ENCODE measurements at places on chromosomes 12 and 14.
A peak's percentile ranks its signal among the peaks of the same experiment; 100 is the strongest.

GRCh38 chr12:66456612-66457011 lies 154.3 kb downstream of the HELB start:
- DNase-seq, result no peak

DNA sequence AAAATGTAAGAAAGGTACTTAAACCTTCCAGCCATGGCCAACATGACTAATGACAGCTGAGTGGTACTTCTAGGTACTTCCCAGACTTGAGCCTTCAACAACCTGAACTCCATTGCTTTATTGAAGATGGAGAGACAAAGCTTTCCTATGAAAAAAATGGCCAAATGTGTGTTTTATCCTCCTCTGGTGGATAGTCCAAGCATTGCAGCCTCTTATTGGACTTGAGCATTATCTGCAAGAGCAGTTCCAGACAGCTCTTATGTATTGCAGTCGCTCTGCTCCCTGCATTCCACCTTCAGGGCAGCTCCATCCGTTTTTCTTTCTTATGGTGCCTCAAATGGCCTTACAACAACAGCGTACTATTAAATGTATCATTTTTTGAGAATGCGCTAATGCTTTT lies 588.2 kb downstream of the NRXN3 start:
- no peak for DNase-seq

- no peak for DNase-seq
These were observed 842.1 kb downstream of the AACS start for GRCh38 chr12:125907351-125907750.

GRCh38 chr12:89369166-89369565 lies 16.9 kb upstream of the DUSP6 start:
- no peak for DNase-seq

DNA sequence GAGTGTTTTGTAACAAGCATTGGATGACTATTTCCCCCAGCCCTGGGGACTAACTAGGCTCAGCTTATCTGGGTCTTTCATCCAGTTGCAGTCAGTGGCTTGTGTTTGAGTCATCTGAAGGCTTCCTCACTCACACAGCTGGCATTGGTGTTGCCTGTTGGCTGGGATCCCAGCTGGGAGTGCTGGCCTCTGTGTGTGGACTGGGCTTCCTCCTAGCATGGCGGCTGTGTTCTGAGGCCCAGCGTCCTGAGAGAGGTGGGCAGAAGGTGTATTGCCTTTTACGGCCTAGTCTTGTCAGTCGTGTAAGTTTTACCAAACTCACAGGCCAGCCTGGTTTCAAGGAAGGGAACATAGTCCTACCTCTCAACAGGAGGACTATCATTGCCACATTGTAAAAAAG lies 28.3 kb upstream of the PPP2R5C start:
- DNase-seq, result peak; percentile 28

DNA sequence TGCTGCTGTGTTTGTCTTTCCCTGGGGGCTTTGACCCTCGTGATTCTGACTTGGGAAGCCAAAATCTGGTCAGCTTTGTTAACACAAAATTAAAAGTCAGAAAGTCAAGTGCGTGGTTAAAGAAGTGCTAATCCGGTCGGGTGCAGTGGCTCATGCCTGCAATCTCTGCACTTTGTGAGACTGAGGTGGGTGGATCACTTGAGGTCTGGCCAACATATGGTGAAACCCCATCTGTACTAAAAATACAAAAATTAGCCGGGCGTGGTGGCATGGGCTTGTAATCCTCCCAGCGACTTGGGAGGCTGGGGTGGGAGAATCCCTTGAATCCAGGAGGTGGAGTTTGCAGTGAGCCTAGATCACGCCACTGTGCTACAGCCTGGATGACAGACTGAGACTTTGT lies 844.6 kb downstream of the VRK1 start:
- no peak for DNase-seq

- no peak for DNase-seq
These were observed 64.1 kb downstream of the ITPR2 start for GRCh38 chr12:26768611-26769603.

DNA sequence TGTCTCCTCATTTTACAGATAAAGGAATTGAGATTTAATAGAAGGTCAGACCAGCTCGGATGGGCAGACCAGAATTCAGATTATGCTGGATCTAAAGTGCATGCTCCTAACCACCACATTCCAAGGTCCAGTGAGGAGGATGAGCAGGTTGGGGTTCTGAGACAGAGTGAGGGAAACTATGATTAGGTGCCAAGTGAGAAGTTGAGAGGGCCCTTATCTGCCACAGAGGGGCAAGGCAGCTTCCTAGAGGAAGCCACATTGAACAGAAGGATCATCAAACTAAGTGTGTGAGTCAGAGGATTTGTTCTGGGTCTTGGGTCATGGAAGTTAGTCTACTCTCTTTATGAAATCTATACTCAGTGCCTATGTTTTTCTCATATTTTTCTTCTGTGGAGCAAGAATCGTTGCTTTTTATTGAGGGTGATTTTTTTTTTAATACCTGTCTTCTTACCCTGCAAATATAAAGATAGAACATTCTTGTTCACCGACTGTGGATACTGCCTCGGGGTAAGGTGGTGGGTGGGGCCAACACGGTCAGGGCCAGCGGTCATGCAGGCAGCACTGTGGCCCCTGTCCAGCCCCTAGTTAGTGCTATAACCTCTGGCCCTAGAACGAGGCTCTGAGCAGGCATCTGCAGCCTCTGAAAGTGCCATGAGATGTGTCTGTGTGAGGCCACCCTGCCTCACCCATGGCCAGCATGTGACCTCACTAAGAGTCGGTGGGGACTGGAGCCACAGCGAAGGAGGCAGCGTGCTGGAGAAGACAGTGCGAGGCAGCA lies 55.6 kb upstream of the PTHLH start:
- no peak for DNase-seq

- no peak for DNase-seq
These were observed 114.4 kb downstream of the PRKCH start for GRCh38 chr14:61435563-61436337.

DNA sequence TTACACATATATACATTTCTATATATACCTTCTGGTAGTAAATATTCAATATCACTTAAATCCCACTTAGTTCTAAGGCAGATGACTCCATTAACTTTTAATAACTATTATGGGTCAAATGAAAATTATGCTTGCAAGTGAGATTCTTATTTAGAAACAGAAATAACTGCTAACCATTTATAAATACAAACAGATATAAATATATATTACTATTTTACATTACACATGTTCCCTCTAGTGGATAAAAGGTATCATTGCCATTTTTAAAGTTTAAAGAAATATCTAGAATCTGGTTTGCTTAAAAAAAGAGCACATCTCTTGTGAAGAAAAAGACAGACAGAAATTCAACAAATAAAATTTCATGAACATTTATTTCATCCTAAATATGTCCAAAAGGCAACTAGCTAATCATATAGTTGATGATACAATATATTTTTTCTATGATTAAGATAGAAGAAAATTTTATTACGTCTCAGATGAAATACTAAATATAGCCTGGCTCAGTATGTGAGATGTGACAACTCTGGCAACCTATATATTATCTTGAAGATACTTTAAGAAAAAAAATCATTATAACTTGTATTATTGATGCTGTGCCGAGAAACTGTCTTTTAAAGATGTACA lies 11.7 kb upstream of the RAD51AP1 start:
- DNase-seq, result no peak

DNA sequence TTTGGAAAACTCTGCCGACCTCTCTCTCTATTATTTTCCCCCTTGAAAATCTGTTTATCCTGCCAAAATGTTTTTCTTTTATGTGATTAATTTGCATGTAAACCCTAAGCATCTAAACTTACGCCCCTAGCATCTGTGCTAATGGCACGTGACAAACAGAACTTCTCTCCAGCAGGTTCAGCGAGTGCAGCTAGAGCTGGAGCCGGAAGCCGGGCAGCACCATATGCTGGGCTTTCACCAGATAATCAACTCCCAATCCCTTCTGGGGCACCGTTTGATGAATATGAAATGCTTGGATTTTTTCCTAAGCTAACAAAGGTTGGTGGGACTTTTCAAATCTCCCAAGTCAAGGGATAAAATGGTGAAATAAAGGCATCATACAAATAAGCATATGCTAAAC lies 667.5 kb upstream of the TMEM132C start:
- no peak for DNase-seq

DNA sequence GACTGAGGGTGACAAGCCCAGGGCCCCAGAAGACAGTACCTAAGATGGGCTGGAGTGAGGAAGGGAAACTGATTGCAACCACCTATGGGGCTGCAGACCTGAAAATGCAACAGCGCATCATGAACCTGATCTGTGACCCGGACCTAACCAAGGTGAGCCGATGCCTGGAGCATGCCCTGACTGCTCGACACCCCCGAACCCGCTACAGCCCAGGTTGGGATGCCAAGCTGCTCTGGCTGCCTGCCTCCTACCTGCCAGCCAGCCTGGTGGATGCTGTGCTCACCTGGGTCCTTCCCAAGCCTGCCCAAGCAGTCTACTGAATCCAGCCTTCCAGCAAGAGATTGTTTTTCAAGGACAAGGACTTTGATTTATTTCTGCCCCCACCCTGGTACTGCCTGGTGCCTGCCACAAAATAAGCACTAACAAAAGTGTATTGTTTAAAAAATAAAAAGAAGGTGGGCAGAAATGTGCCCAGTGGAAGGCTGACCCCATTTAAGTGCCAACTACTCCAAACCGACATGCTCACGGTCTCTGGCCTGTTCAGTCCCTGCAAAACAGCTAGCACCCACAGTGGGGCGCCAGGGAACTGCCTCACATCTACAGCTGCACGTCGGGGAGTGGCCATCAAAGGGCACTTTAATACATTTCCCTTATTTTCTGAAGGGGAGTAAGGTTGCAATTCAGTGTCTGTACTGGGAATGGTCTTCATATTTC lies 4.2 kb downstream of the RDH5 start:
- peak; percentile 74 for DNase-seq

GRCh38 chr12:114457620-114458019 lies 51.7 kb upstream of the TBX5 start:
- DNase-seq, result no peak

GRCh38 chr12:66066929-66067523 lies 63.5 kb downstream of the LLPH start:
- no peak for DNase-seq

- no peak for DNase-seq
These were observed 1.2 kb downstream of the DYRK2 start for GRCh38 chr12:67649570-67650387.

DNA sequence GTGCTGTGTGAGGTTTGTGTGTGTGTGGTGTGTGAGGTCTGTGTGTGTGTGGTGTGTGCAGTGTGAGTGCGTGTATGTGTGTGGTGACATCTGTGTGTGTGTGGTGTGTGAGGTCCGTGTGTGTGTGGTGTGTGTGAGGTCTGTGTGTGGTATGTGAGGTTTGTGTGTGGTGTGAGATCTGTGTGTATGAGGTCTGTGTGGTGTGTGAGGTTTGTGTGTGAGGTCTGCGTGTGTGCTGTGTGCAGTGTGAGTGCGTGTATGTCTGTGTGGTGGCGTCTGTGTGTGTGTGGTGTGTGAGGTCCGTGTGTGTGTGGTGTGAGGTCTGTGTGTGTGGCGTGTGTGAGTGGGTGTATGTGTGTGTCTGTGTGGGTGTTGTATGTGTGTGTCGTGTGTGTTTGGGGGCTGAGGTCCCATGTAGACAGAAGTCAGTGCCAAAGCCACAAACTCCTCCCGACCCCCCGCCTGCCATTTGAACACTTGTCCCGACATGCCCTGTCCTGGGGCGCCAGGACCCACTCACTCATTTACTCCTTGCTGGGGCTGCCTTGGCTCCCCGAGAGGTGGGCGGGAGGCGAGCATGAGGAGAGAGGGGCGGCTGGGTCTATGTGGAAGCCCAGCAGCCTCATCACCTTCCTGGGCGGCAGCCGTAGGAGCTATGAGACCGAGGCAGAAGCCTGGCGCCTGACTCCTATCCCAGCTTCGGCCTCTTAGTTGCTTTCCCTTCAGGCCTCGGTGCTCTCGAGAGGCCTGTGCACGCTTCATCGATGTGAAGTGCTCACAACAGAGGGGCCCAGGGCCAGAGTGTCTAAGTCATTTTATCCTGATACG lies 20.5 kb downstream of the RILPL1 start:
- DNase-seq, result no peak

DNA sequence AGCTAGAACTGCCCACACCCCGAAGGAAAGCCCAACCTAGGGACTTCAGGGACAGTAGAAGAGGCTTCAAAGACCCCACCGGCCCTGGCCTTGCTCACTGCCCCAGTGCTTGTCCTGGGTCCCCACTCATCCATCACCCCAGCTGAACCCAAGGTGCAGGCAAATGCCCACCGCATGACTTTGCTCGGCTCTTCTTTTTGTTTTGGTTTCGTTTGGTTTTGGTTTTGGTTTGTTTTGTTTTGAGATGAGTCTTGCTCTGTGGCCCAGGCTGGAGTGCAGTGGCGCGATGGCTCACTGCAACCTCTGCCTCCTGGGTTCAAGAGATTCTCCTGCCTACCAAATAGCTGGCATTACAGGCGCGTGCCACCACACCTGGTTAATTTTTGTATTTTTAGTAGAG lies 9.0 kb downstream of the CCDC85C start:
- no peak for DNase-seq

DNA sequence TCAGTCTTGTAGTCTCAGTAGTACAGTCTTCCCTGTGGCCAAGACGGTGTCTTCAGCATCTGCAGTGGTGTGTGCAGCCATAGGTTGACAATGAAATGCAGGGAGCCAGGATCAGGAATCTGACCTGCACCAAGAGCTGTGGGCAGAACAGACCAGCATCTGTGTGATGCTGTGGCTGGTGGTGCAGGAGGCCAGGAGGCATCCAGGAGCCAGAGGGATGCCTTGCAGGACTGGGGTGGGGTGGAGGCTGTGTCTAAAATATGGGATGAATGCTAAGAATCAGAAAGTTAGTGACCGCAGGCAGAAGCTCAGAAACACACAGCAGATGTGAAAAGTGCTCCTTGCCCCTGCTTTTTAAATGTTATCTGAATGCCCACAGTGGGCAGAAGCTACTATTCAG lies 209.7 kb downstream of the CACNA1C start:
- DNase-seq, result no peak

All from fibroblast of the conjunctiva (primary cell).